Retinal pigment epithelial cell (primary cell): ENCODE measurements at places on chromosomes 11 and 22.

- DNase-seq = no peak
These were observed 9.2 kb upstream of the PARVG start for GRCh38 chr22:44171561-44171960.

DNA sequence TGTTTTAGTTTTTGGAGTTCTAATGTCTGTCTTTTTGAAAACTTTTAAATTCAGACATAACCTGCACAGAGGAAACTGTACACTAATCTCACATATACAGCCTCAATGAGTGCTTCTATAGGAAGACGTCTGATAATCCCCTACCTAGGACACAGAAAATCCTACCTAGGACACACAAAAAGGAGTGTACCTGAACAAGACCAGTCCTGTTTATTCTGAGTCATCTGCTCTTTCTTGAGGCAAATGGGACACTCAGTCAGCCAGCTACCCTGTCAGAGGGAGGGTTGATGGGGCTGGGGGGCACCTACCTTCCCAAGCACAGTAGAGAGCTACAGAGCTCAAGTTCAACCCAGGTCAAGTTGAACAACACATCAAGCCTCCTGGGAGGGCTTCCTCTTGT lies 346.6 kb upstream of the NCAM1 start:
- DNase-seq = no peak

DNA sequence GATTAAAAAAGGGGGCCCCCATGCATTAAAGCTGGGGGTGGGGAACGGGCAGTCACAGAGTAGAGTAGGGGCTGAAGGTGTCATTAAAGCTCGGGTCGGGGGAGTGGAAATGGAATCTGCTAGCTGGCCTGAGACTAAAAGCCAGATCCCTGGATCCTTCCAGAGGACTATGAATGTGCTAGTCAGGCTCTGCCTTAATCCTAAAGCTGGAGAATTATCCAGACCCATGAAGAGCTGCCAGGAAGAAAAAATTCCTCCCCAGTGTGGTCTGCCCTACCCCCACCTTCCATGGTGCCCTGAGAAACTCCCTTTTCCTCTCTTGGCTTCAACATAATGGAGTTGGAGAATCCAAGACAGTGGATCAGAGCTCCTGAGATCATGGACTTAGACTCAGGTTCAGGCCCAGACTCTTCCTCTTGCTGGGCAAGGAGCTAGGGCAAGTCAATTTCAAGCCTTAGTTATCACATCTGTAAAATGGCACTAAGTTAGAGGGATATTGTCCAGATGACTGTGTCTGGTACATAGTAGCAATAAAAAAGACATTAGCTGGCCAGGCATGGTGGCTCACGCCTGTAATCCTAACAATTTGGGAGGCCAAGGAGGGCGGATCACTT lies 24.0 kb upstream of the SMTN start:
- DNase-seq = peak; percentile 75

DNA sequence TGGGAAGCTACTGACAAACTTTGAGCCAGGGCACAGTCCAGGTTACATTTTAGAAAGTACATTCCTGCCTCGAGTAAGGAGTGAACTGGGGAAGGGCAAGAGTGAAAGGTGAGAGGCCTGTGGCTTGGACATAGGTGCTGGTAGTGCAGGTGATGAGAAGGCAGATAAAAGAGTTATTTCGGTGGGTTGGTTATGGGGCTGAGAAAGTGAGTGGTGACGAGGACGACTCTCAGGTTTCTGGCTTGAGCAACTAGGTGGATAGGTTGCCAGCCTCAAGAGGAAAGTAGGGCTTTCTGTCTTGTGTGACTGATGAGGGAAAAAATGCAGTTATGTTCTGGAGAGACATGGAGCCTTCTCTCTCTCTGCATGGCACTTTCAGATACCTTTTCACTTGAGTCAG lies 3.7 kb downstream of the POLR2F start:
- no peak for DNase-seq
